ENCODE measurements at places on chromosomes 1 and 21.

- DNase-seq = no peak
Observed at GRCh38 chr1:156842618-156843300, 16.2 kb downstream of the INSRR start.

DNA sequence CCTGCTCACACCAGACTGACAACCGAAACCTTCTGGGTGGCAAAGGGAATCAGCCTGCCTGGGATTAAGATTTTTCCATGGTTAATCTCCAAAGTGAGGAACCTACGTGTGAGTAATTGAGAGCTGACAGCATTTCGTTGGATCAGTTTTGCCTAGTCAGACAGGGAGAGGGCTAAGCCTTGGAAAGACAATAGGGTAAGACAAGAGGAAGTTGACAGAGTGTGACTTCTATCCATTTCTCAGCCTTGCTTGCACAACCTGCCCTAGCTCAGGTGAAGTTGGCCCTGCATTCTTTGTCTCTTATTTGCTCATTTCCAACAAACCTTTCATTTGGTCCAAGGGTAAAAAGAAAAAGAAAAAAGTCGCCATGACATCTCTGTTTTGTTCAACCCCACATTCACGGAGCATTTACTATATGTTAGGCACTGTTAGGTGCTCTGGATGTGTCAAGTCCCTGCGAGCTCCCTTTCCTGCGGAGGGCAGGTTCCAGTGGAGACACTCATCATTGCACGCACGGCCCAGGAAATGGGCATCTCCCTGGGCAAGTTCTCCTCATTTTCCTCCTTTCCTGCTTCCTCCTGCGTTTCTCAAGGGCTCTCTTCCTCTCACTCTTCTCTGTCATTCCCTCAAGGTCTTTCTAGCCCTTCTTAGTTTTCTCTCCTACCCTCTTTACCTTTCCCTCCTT lies 23.3 kb downstream of the KIRREL1 start:
- DNase-seq = no peak

DNA sequence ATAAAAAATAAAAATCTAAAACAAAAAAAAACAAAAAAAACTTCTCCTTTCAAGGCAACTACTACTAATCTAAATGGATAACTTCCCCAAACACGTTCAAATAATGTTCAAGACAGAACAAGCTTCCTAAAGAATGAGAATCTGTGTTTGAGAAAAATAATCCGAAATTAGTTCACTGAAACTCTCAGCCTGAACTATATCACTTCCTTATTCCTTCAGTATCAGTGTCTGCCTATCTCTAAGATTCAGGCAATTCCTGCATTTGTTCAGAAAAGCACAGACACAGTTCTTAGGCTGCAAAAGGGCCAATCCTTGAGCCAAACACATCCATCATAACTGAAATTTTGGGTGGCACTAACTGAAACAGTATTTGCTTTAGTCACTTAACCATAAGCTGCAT lies 22.4 kb downstream of the DSTYK start:
- peak; percentile 21 for DNase-seq

DNA sequence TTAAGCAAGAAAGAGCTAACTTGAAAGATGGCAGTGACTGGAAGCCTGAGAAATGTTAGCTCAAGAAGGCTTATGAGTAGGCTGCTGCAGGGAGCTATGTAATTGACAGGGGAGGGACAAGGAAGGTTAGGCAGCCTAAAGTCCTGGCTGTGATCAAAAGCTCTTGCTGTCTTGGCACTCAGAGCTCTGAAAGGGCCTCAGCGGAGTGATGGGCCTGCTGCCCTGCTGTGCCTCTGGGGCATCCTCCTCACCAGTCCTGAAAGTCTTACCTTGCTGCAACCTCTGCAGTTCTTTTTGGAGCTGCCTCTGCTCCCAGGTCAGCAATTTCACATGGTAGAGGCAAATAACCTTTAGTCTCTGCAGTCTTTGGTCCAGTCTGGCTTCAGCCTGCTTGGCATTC lies 1.8 kb downstream of the CCDC190 start:
- DNase-seq = no peak

DNA sequence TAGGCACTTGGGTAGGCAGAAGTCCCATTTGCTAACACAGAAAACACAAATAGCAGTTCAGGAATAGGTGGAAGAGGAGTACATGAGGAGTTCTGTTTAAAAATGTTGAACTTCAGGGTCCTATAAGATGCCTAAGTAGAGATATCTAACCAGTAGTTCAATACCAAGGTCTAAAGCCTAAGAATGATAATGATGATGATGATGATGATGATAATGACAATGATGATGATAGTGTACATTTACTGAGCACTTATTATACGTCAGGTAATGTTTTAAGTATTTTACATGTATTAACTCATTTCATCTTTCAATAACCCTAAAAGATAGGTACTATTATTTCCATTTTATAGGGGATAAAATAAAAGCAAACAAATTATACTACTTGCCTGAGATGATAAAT lies 50.1 kb downstream of the GDAP2 start:
- DNase-seq = no peak

GRCh38 chr1:204940591-204940990 lies 69.9 kb downstream of the NFASC start:
- DNase-seq = no peak

GRCh38 chr1:17523321-17524041 lies 16.0 kb upstream of the ARHGEF10L start:
- no peak for DNase-seq

DNA sequence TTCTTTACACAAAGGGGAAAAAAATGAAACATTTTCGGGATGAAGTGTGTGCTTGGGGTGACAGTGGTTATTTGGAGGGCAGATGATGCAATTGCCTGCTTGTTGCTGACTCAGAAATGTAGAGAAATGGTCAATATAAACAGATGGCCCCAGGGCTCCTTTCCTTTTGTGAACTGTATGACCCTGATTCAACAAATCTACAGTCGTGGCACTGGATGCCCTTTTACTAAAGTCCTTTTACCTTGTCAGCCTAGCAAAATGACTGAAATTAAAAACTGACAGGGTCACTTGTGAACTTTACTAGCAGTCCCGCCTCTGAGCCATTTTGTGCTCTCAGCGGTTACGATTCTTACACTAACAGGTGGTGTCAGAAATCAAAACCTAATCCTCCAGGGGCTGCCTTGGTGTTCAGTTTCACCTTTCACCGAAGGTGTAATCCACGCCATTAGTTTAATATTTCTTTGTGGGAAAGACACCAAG lies 49.8 kb downstream of the GREM2 start:
- peak; percentile 38 for DNase-seq

GRCh38 chr1:84367219-84367618 lies 31.1 kb upstream of the DNASE2B start:
- no peak for DNase-seq

GRCh38 chr1:214386747-214387146 lies 105.8 kb downstream of the SMYD2 start:
- DNase-seq = peak; percentile 41

DNA sequence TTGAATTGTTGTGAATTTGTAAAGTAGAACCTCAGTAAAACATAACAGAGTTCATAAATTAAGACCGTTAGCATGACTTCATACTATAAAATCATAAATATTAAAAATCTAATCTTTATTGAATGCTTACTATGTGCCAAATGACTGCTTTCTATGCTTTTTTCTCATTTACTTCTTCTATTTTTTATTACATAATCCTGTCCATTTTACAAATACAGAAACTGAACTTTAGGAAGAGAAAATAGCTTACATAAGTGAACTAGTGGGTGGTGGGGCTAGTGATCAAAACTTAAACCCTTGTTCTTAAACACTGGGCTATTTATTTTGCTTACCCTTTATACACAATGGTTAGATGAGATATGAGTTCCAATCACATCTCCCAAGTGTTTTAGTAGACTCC lies 122.3 kb downstream of the ZC3H11B start:
- peak; percentile 17 for DNase-seq

DNA sequence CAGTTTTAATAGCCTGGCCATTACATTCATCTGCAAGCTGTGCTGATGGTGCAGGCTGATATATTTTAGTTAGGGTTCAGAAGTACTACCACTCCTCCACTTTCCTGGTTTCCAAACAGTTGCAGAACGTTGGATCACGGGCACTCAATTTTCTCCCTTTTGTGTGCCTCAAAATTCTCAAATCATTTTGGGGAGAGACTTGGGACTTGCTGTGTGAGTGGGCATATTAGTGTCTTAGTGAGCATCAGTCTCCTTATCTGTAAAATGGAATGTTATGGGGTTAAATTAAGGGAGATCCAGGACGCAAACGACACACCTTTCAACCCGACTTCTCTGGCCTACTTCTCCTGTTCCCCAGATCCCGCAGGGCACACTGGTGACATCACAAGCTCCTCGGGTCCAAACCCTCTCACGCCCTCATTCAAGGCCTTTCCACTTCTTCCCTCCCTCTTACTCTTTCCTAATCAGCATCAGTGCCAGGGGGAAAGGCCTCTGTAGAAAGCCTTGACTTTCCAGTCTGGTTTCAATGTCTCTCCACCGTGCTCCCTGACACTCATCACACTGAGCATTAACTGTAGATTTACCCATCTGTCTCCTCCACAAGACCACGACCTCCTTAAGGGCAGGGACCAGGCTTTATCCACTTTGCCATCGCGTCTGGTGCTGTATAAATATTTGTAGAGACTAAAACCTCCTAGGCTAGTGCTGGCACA lies 1.2 kb downstream of the PIGP start:
- peak; percentile 20 for DNase-seq

GRCh38 chr1:60842304-60842703 lies 240.1 kb upstream of the NFIA start:
- DNase-seq = no peak

DNA sequence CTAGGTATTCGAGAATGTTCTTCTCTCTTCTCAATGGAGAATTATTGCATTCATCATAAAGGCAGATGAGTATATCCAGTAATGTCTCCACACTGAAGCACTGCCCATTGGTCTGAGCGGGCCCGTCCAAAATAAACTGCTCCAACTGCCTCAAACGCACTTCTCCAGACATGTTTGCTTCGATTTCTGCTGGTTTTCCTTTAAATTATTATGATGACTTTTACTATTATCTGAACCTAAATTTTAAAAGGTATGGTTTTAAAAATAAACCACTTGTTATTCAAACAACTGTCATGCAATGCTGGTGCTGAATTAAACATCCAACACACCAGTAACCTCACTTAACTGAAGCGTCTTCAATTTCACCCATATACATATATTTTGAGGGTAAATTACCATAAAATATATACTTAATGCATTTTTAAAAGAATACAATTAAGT lies 1.3 kb downstream of the CDC42BPA start:
- DNase-seq = no peak

GRCh38 chr1:167158111-167158812 lies 62.4 kb upstream of the POU2F1 start:
- DNase-seq = no peak

- no peak for DNase-seq
Observed at GRCh38 chr1:178633056-178633455, 92.0 kb upstream of the RALGPS2 start.

DNA sequence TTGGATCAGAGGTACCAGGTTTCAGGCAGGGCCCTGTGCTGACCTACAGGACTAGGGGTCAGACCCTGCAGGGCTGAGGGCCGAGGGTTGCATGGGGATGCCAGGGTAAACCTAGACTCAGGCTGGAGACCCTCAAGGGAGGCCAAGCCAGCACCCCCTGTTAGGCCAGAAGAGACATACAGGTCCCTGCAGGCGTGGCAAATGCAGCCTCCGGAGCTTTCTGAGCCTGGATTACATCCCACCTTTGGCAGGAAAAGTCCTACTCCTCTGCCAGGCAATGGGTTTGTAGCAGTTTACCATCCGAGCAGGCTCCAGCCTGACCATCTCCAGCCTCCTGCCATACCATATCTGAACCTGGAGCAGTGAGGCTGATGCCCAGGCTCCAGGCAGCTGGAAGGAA lies 425.3 kb downstream of the NPHP4 start:
- no peak for DNase-seq

GRCh38 chr1:6521536-6521935 lies 30.1 kb upstream of the PLEKHG5 start:
- no peak for DNase-seq

GRCh38 chr1:178533121-178533946 lies 20.4 kb downstream of the TEX35 start:
- DNase-seq = no peak

DNA sequence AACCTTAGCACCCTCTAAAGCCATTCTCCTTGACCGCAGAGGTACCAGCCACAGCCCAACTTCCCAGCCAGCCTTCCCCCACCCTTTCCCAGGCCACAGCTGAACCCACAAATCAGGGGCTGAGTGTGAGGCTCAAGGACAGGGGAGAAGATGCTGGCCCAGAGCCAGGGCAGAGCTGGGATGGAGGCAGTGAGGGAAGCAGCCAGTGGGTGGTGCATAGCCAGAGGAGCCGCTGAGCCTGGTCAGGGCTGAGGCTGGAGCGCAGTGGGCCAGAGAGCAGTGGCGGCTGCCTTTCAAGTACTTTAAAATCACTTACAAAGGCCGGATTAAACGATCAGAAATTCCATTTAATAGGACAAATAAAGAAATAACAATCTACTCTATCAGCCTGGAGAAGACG lies 36.3 kb downstream of the DMAP1 start:
- DNase-seq = no peak

DNA sequence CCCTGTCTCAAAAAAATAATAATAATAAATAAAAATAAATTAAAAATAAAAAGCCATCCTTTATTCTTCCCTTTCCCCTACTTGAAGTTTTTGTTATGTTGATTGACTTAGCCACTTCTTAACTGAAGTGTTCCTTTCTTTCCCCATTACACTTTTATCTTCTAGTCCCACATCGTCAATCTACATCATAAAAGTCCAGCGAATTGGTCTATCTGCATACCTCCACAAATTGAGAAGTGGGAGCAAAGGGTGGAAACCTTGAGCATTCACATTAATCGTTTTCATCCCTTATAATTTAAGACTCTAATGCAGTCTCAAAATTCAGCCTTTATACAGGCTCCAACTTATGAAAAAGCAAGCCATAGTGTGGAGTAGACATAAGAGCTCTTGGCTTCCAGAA lies 6.5 kb upstream of the ZYG11A start:
- DNase-seq = no peak

- DNase-seq = no peak
Observed at GRCh38 chr1:246591958-246592357, 25.7 kb downstream of the CNST start.

DNA sequence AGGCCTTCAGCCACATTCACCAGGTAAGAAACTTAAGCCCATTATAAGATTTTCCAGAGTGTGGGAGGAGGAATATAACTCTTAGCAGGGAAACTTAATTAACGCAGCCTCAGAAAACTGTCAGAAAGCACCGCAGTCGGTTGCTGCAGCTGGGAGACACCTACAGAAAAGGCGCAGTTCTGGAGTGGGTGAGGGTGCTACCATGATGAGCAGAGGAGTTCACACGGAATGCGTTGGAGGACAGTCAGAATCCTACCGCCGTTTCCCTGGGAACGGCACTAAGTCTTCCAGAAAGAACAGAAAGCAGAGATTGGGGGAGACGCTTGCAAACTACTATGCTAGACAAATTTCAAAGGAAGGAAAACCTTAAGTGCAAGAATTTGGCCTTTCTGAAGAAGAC lies 6.4 kb downstream of the ACTN2 start:
- no peak for DNase-seq

GRCh38 chr1:181855380-181855779 lies 206.1 kb downstream of the ZNF648 start:
- DNase-seq = no peak

DNA sequence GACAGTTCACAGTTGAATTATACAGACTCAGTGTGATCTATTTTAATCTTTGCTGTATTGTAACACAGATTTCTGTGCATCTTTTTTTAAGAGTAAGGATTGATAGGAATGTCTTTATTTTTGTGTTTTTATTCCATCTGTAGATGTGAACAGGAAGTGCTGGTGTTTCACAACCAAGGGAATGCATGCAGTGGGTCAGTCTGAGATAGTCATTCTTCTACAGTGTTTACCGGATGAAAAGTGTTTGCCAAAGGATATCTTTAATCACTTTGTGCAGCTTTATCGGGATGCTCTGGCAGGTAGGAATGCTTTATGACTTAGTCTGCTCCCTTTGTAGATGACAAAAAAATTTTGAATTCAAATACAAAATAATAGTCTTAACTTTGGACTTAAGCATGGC lies 84.5 kb downstream of the CC2D1B start:
- DNase-seq = no peak

Data from MV-4-11 (cell line).